Stimulated activated CD4-positive, alpha-beta T cell treated with anti-CD3 and anti-CD28 coated beads, Interleukin-1b, Interleukin-23, amount 100 ng/mL, for 24 hours (primary cell): ENCODE measurements at places on chromosomes 1 and 21.

DNA sequence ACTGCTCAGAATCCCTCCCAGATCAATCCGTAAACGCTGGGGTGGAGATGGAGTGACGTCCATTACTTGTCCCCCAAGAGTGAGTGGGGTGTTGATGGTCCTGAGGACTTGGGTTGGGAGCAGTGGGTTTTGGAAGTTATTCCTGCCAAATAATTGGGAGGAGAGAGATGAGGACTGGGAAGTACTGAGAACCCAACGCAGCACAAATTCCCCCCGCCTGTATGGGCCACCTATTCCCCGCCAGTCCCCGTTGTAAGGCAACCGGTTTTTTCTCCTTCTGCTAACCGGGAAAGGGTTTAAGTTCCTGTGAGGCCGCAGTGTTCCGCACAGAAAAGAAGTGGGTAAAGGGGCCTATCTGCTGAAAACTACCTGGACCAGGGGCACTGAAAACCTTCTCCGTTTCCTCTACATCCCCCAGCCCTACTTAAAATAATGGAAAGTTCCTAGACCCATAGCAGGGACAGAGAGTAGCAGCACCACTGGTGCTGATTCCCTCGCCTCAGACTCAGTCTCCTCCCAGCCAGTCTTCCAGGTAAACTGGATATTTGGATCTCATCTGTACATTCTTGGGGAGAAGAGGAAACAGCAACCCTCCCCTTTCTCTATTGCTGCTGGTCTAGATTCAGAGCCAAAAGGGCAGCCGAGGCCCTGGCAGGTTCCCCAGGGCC, 738 bp downstream of the LURAP1 start:
- DNase-seq = no peak

DNA sequence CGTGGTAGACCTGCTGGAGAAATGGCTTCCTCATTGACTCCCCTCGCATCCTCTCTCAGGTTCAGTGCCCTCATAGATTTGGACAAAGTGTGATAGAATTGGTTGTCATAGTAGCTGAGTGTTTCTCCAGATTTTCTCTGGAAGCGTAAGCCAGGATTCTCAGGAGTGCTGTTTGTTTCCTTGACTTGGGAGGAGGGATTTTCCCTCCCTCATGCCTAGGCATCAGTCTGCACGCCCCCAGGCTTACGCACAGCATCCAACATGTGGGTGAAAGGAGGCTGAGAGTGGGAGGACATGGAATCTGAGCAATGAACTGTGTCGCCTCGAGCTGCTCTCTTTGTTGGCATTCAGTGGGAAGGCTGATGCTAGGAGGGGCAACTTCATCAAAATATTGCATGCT, 503.5 kb downstream of the LTN1 start:
- DNase-seq = no peak

- no peak for DNase-seq
These were observed 8.0 kb downstream of the RABGAP1L start for GRCh38 chr1:174167265-174167803.

GRCh38 chr1:189530162-189530561, 947.5 kb downstream of the BRINP3 start:
- no peak for DNase-seq

GRCh38 chr21:28483301-28484035, 509.2 kb downstream of the LTN1 start:
- DNase-seq = no peak

GRCh38 chr1:164787834-164788231, 228.8 kb downstream of the PBX1 start:
- DNase-seq = no peak

- DNase-seq = no peak
These were observed 967 bp downstream of the CENPS start for GRCh38 chr1:10431070-10431730.

DNA sequence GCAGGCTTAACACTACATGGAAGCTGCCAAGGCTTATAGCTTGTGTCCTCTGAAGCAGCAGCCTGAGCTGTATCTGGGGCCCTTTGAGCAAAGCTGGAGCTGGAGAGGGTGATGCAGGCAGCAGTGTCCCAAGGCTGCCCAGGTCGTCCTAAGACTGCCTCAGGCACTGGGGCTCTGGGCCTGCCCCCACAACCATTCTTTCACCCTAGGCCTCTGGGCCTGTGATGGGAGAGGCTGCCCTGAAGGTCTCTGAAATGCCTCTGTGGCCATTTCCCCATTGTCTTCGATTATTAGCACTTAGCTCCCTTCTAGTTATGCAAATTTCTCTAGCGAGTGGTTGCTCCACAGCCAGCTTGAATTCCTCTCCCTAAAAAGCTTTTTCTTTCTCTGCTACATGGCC, 142.0 kb downstream of the LRIG2 start:
- DNase-seq = no peak

- no peak for DNase-seq
These were observed 17.9 kb upstream of the OR2B11 start for GRCh38 chr1:247475793-247476192.

GRCh38 chr1:40351124-40351523, 22.4 kb upstream of the SMAP2 start:
- DNase-seq = no peak

DNA sequence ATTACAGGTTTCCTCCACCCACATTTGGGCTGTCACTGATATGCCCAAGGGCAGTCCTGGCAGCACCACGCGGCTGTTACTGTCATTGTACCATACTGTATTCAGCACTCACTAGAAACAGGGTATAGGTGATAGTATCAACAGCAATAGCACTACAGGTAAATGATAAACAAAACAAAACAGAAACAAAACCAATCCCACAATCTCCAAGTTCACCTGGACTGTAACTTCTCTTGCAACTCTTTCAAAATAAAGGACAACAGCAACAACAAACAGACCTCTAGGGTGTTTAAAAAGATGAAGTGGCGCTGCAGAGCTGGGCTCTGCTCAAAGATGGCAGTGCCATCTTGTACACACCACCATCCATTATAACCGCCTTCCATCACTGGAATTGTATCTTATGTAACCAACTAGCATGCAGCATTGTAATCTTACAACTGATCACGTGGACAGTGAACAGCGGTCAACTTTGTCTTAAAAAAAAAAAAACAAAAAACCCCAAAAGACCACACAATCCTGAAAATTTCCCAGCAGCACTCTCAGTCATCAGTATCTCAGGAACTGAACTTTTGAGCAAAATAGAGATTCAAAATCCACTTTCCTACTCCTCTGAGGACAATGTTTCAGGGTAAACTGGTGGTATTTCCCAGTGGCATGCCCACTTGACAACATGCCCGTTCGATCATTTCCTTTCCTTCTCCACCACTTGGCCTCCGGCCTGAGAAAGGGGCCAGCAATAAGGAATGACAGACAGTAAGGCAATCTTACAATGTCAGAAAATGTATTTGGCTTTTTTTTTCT, 3.8 kb downstream of the IRF2BP2 start:
- DNase-seq = no peak

GRCh38 chr1:33005117-33005837, 31.4 kb downstream of the AK2 start:
- DNase-seq = no peak

DNA sequence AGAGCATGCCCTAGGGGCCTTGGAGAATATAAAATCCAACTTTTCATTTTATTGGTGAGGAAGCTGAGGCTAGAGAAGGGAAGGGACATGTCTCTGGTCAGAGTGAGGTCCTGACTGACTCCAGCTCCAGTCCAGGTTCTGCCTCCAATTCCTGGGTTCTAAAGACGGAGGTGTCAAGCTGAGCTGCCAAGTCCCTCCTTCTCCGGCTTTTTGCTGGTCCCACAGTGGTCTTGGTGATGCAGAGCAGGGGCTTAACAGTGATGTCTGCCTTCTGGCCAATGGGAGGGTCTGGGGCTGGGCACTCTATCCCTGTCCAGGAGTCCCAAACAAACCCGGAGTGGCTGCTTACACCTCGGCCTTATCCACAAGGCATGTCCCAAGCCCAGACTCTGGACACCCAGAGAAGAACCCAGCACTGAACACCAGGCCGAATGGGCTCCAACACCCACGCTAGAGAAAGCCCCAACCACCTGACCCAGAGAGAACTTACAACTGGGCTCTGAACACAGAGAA, 104.8 kb downstream of the EBNA1BP2 start:
- no peak for DNase-seq

GRCh38 chr1:41765152-41765551, 153.6 kb downstream of the HIVEP3 start:
- no peak for DNase-seq
